ENCODE measurements at places on chromosomes 4 and X. TPM values are rescaled to one million over a fixed set of nuclear protein-coding genes. Genes with fewer than 3 reads are reported as not detected.

DNA sequence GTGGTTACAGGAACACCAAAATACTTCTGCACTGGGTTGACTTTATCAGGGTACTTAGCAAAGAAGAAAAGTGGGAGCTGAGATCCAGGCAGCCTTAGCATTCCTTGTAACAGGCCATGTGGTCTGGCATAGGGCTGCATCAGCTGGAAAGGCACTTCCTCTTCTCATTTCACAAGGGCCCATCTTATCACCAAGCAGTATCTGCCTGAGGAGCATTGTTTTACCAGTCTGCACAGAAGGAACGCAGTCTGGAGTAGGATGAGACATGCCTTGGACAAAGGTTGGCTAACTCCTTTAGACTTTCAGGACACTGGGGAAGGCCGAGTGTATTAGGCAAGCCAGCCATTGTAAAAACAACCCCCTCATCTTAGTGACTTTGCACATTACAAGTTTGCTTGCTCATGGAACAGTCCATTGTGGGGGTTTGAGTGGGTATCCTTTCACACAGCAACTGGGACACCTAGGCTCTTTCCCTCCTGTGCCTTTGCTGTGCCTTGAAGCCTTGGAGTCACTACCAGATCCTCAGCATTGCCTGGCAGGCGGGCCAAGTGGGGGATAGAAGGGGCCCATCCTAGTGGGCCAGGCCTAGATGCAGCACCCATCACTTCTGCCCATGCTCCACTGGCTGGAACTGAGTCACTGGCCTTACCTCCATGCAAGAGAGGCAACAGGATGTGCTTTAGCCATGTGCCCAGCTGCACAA lies 4.6 kb downstream of the SUV39H1 start:
- H3K27me3 ChIP-seq = no peaks in the 10 kb centered on the region
- no peak for DNase-seq
- H3K4me3 ChIP-seq = no peak overlapping the region
- H3K4me1 ChIP-seq = peaks cover 21% of the 10 kb centered on the region
- peaks cover 54% of the 10 kb centered on the region for H3K36me3 ChIP-seq
- no peak overlapping the region for H3K27ac ChIP-seq

GRCh38 chr4:6633091-6633906 lies 7.2 kb upstream of the MRFAP1 start:
- H3K4me3 ChIP-seq = no peak overlapping the region
- H3K27ac ChIP-seq = no peak overlapping the region
- DNase-seq = no peak
- H3K4me1 ChIP-seq = peaks cover 4% of the 10 kb centered on the region

DNA sequence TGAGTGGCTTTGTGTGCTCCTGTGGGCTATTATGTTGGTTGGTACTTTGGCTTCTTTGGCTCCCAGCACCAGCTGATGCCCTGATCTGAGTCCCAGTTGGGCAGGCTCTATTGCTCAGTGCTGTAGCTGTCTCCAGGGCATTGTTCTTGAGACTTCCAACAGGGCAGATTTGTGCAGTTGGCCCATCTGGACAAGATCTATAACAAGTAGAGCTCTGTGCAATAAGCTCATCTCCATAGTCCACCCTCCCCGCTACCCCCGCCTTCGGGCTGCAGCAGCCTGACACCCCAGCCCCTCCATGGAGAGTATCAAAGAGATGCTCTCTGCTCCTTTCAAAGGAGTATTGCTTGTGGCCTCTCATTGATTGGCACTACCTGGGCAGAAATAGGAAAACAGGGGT lies 5.8 kb upstream of the TMEM31 start:
- H3K27ac ChIP-seq = no peak overlapping the region
- peaks cover 8% of the 10 kb centered on the region for H3K27me3 ChIP-seq
- H3K36me3 ChIP-seq = no peaks in the 10 kb centered on the region
- H3K4me1 ChIP-seq = no peaks in the 10 kb centered on the region
- H3K4me3 ChIP-seq = no peak overlapping the region

DNA sequence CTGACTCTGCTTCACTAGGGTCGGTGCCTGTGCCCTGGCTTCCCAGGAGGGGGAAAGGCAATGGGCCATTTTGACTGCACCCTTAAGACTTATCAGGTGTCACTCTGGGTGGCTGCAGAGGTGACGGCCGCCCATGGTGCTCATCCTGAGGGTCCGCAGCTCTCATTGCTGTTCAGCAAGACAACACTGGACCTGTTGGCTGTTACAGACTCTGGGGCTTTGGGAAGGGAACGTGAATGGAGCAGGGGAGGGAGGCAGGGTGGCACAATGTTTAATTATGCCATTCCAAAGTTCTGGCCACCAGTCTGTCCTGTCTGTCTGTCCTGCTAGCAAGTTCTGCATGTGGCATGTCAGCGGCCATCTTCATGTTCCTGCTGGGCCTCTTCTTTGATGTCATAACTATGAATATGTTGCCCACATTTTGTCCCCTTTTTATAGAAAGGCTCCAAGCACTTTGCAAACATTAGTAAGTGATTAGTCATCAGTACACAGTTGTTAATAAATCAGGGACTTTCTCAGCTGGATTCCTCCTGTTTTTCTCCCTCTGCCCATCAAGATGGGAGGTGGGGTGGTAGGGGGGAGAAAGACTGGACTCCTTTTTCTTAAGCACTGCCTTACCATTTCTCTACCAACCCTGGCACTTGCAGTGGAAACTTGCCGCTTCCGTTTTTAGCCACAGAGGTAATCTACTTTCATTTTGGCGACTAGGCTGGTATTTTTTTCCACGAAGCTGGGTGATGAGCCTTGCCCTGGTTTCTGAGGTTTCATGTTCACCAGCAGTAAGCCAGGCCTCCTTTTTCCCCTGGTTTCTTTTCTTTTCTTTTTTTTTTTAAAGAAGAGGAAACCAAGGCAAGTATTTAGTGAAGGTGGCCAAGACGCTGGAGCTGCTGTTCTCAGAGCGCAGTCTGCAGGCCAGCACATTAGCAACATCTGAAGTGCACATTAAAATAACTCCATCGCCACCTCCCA lies 88.6 kb upstream of the TRIM2 start:
- no peak overlapping the region for H3K27ac ChIP-seq
- peaks cover 14% of the 10 kb centered on the region for H3K4me1 ChIP-seq
- peak overlapping the region; percentile 40 for H3K4me3 ChIP-seq
- DNase-seq = peak; percentile 72

DNA sequence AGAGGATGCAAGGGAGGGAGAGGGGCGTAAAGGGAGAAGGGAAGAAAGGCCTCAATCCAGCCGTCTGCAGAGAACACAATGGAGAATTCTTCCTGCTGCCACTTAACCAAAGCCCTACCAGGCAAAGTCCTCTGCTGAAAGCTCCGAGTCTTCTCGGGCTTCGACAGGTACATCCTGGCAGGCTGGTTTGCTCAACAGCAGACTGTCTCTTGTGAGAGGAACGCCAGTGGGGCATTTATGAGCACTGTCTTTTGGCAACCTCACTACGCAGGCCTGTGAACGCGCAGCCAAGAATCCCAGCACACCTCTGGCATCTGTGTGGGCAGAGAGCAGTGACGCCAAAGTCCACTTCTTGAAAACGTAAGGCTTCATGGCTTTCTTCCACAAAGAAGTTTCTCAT lies 207.5 kb upstream of the FAM9B start:
- peaks cover 4% of the 10 kb centered on the region for H3K27me3 ChIP-seq
- no peak overlapping the region for H3K27ac ChIP-seq
- no peaks in the 10 kb centered on the region for H3K36me3 ChIP-seq
- no peak overlapping the region for H3K4me3 ChIP-seq
- DNase-seq = no peak

DNA sequence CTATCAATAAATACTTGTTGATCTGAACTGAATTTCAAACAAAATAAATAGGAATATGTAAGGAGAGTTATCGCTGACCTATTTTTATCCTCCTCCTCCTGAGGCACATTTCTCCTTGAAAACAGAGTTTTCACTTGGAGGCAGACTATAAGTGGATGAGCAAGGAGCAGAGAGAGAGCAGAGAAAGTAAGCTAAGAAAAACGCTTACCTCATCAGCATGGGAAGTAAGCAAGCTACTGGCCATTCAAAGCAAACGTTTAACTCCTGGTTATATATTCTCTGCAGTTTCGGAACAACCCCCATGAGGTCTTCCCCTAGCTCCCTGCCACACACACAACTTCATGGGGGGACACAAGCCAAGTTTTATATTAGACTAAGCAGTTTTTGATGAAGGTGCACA lies 13.2 kb downstream of the ZDHHC9 start:
- no peak overlapping the region for H3K4me3 ChIP-seq
- H3K36me3 ChIP-seq = peaks cover 16% of the 10 kb centered on the region
- H3K27ac ChIP-seq = no peak overlapping the region

- no peaks in the 10 kb centered on the region for H3K4me1 ChIP-seq
- H3K27ac ChIP-seq = no peak overlapping the region
- DNase-seq = no peak
- H3K36me3 ChIP-seq = no peaks in the 10 kb centered on the region
- H3K4me3 ChIP-seq = no peak overlapping the region
These were observed 24.1 kb downstream of the ANK2 start for GRCh38 chr4:113073451-113074005.

GRCh38 chr4:20256381-20256881 lies 4.7 kb downstream of the SLIT2 start:
- H3K36me3 ChIP-seq = no peaks in the 10 kb centered on the region
- no peak overlapping the region for H3K4me3 ChIP-seq
- H3K4me1 ChIP-seq = peaks cover 3% of the 10 kb centered on the region
- no peak for DNase-seq

DNA sequence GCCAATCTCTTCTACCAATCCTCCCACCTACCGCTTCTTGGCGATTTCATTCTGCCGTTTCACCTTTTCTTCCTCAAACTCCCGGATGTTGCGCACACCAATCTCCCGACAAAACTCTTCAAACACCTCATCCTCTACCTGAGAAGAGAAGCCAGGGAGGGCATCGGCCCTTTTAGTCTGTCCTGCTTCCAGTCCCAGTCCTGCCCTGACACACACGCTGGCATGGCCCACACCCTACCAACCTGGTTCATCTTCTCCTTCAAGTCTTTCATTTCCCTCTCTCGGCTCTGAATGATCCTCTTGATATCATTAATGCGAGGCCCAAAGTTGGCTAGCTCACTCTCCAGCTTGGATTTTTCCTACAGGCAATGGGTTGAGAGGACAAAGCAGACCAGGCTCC lies 18.9 kb downstream of the SMC1A start:
- H3K4me3 ChIP-seq = no peak overlapping the region
- no peak for DNase-seq

- H3K4me3 ChIP-seq = no peak overlapping the region
- no peak overlapping the region for H3K27ac ChIP-seq
- no peaks in the 10 kb centered on the region for H3K27me3 ChIP-seq
- no peaks in the 10 kb centered on the region for H3K36me3 ChIP-seq
- DNase-seq = no peak
These were observed 46.5 kb upstream of the FAT4 start for GRCh38 chr4:125268068-125268755.

GRCh38 chr4:7487502-7487901 lies 52.8 kb upstream of the PSAPL1 start:
- no peak overlapping the region for H3K27ac ChIP-seq
- no peaks in the 10 kb centered on the region for H3K4me1 ChIP-seq
- peaks cover 1% of the 10 kb centered on the region for H3K27me3 ChIP-seq
- H3K36me3 ChIP-seq = no peaks in the 10 kb centered on the region

DNA sequence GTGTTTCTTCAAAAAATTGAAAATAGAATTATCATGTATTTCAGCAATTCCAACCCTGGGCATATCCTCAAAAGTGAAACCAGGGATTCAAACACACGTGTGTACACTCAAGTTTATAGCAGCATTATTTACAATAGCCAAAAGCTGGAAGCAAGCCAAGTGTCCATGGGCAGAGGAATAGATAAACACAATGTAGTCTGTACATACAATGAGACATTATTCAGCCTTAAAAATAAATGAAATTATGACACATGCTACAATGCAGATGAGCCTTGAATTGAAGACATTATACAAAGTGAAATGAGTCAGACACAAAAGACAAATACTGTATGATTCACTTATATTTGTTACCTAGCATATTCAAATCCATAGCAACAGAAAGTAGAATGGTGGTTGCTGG lies 853.4 kb downstream of the STIM2 start:
- H3K4me3 ChIP-seq = no peak overlapping the region
- DNase-seq = no peak
- no peaks in the 10 kb centered on the region for H3K4me1 ChIP-seq
- H3K27me3 ChIP-seq = no peaks in the 10 kb centered on the region
- H3K36me3 ChIP-seq = no peaks in the 10 kb centered on the region
- no peak overlapping the region for H3K27ac ChIP-seq

GRCh38 chr4:176753049-176753448 lies 39.7 kb downstream of the VEGFC start:
- no peaks in the 10 kb centered on the region for H3K36me3 ChIP-seq
- no peaks in the 10 kb centered on the region for H3K27me3 ChIP-seq
- no peaks in the 10 kb centered on the region for H3K4me1 ChIP-seq

GRCh38 chr4:130233377-130234047 lies 1137.6 kb downstream of the C4orf33 start:
- no peak for DNase-seq
- H3K36me3 ChIP-seq = no peaks in the 10 kb centered on the region
- peaks cover 5% of the 10 kb centered on the region for H3K4me1 ChIP-seq
- no peak overlapping the region for H3K4me3 ChIP-seq
- no peaks in the 10 kb centered on the region for H3K27me3 ChIP-seq

GRCh38 chr4:749698-750666 lies 44.4 kb downstream of the PCGF3 start:
- peaks cover 42% of the 10 kb centered on the region for H3K36me3 ChIP-seq
- no peaks in the 10 kb centered on the region for H3K27me3 ChIP-seq
- no peak for DNase-seq

- H3K4me1 ChIP-seq = no peaks in the 10 kb centered on the region
- H3K36me3 ChIP-seq = no peaks in the 10 kb centered on the region
- H3K4me3 ChIP-seq = no peak overlapping the region
- H3K27me3 ChIP-seq = peaks cover 27% of the 10 kb centered on the region
- no peak overlapping the region for H3K27ac ChIP-seq
These were observed 239.9 kb downstream of the MAML3 start for GRCh38 chr4:139913995-139914598.

DNA sequence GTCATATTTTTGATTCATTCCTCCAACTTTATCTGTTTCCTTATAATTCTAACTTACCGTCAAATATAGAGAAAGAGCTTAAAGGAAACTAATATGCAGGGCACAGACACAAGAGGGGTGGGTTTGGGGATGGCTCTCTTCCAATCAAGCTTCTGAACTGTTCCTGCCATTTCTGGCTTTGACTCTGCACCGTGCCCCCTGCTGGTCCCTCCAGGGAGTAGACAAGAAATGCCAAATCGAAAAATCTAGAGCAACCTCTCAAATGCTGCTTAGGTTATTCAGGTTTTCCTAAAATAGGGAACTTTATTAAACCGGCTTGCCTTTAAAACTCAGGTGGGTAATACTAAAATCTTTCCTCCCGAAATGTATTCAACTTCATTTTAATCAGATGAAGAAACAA lies 39.8 kb upstream of the VCX3A start:
- H3K27ac ChIP-seq = no peak overlapping the region
- no peak for DNase-seq
- H3K27me3 ChIP-seq = no peaks in the 10 kb centered on the region

STOX2 gene
- not detected for total RNA-seq

CFAP299 gene
- total RNA-seq = not detected

PAGE2 gene
- not detected for total RNA-seq

ARL13A gene
- not detected for total RNA-seq

ITIH6 gene
- total RNA-seq = not detected

DOK7 gene
- total RNA-seq = not detected

PRDM5 gene
- total RNA-seq = not detected

LPAR4 gene
- total RNA-seq = not detected

MGAT4D gene
- total RNA-seq = not detected

CXorf38 gene
- 19.5 TPM for total RNA-seq

CETN2 gene
- total RNA-seq = 9.9 TPM

CPZ gene
- not detected for total RNA-seq

USP17L15 gene
- total RNA-seq = not detected

CSN1S1 gene
- not detected for total RNA-seq

TLL1 gene
- not detected for total RNA-seq

HCCS gene
- total RNA-seq = 24.4 TPM

All from activated T-helper 2 cell treated with anti-CD3 and anti-CD28 coated beads, Interferon-gamma antibody, Interleukin-2, Interleukin-4, amounts not matched to agents 10 μg/mL and 5 μg/mL and 100 μg/mL, durations not matched to agents 14 hours and 24 hours and 36 hours (primary cell).